ENCODE measurements at places on chromosomes 5 and 9.

GRCh38 chr5:134111741-134112647 lies 2.5 kb upstream of the TCF7 start:
- DNase-seq, result no peak

- no peak for DNase-seq
Observed at GRCh38 chr5:150541397-150541675, 33.4 kb downstream of the NDST1 start.

GRCh38 chr9:134377143-134377484 lies 50.9 kb downstream of the RXRA start:
- no peak for DNase-seq

DNA sequence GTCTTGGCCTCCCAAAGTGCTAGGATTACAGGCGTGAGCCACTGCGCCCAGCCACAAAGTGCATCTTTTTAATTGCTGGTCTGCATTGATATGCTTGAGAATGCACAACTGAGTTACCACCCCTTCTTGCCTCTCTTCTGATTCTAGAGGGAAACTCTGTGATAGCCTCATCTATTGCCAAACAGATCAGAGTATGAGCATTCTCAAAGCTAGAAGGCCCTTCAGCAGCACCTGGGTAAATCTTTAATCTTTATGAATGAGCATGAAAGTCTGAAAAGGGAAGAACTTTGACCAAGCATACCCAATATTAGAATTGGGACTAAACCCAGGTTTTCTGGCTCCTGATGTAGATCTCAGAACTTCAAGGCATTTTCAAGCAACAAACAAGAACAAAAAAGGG lies 298.3 kb upstream of the TNC start:
- DNase-seq, result no peak

- no peak for DNase-seq
Observed at GRCh38 chr9:92059661-92060060, 55.6 kb downstream of the SPTLC1 start.

- DNase-seq, result no peak
Observed at GRCh38 chr9:98568234-98568908, 140.4 kb downstream of the GABBR2 start.

- no peak for DNase-seq
Observed at GRCh38 chr5:145118127-145118526, 717.0 kb downstream of the PRELID2 start.

DNA sequence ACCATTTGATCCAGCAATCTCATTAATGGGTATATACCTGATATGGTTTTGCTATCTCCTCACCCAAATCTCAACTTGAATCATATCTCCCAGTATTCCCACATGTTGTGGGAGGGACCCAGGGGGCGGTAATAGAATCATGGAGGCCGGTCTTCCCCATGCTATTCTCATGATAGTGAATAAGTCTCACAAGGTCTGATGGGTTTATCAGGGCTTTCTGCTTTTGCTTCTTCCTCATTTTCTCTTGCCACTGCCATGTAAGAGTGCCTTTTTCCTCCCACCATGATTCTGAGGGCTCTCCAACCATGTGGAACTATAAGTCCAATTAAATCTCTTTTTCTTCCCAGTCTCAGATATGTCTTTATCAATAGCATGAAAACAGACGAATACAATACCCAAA lies 74.5 kb upstream of the APC start:
- no peak for DNase-seq

DNA sequence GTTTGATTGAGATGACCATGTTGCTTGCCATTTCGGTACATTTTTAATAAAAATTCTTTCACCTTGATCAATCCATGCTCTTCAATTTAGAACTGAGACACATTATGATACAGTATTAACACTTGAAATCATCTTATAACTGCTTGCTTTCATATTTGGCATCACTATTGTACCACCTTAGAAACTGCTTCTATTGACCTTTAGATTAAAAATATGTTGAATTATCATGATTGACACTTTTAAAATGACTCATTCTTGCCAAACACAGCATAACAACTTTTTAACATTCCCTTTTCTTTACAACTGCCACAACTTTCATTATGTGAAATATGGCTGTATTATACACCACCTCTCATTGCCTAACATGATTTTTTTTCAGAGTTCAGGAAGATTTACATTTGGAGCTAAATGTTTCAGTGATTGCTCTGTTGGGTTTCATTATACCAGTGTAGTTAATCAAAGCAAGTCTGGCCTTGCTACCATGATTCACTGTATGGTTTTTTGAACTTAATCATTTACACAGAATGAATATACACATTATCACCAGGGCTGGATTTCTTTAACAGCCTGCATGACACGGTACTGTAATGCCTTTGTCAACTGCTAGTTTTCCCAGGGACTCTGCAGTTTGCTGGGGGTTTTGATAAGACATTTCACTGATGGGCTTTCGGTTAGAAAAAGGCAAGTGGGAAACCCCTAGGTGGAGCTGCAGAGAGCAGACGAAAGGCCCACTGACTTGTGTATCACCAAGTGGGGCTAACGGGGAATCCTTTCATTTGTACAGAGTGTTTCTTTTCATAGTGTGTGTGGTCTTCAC lies 93.6 kb upstream of the TLE4 start:
- no peak for DNase-seq

Measured in BJ (cell line).